ENCODE measurements at places on chromosomes 11 and 22.

DNA sequence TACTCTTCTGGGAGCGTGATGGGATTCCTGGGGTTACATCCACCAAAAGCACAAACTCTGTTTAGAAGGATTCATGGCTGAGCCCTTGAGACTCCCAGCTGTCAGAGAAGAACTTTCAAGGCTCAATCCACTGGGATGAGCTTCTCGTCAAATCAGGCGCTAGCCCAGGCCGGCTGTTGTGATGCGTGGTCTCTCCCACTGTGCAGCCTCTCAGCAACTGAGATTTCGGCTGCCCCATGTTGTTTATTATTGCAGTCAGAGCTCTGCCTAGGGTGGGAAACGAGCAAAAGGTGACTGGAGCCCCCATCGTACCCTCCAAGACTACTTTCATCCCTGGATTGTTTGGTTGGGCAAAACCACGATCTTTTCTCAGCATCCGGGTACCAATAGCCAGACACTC, 251.6 kb downstream of the ETS1 start:
- no peak for DNase-seq
- peaks cover 6% of the 10 kb centered on the region for H3K4me1 ChIP-seq
- no peak overlapping the region for H3K4me3 ChIP-seq
- no peaks in the 10 kb centered on the region for H3K27me3 ChIP-seq
- no peak overlapping the region for H3K27ac ChIP-seq

- no peak overlapping the region for H3K4me3 ChIP-seq
- no peak for DNase-seq
- H3K27ac ChIP-seq = no peak overlapping the region
- H3K27me3 ChIP-seq = 0 out of 2 replicates have a peak, but pooled peaks cover 8% of the 10 kb centered on the region
These were observed 145.9 kb downstream of the CEP164 start for GRCh38 chr11:117473481-117474091.

DNA sequence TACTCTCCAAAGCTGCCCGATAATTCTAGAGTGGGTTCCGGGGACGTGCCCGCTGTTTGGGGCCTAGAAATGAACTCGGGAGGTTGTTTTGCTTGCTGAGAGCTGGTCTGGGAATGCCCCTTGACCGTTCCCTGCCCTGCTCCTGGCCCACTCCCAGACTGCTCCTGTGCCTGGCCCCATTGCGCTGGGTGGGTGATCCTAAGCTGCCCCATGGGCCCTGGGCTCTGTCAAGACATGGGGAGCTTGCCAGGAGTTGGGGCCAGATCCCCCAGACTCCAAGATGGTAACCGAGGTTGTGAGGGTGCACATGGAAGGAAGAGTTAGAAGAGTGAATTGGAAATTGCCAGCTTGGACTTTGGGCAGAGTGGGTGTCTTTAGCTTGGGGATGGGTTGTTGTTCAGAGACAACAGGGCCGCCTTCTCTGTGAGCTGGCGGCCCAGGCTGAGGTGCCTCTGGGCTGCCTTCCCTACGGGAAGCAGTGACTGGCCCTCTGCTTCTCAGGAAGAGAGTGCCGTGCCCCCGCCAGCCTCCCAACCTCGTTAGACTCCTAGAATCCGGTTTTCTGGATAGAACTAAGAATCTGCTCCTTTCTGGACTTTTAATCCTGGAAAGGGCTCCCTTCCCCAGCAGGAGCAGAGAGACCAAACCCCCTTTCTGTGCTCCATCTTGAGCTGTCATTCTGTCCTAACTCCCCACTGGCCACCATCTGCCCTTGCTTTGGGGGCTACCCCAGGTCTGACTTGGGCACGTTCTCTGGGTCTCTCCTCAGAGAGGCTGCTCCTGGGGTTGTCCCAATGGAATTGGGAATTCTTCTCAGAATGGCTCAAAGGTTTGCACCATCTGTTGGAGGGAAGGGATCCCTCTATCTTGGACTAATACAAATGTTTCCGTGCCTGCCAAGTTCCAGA, 1.8 kb downstream of the ST3GAL4 start:
- peaks cover 47% of the 10 kb centered on the region for H3K4me1 ChIP-seq
- no peak overlapping the region for H3K27ac ChIP-seq
- no peaks in the 10 kb centered on the region for H3K27me3 ChIP-seq
- H3K36me3 ChIP-seq = peaks cover 5% of the 10 kb centered on the region

DNA sequence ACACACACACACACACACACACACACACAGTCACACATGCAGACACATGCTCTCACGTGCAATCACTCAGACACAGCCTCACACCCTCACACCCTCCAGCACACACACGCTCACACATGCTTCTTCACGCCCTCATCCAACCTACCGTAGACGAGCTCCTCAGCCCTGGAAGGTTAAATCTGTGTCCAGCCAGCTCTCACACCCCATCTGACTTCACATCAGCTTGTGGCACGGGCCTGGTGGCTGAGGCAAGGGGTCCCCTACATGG, 1.3 kb upstream of the SCUBE1 start:
- DNase-seq = no peak
- H3K4me1 ChIP-seq = peaks cover 6% of the 10 kb centered on the region
- no peak overlapping the region for H3K4me3 ChIP-seq
- H3K36me3 ChIP-seq = no peaks in the 10 kb centered on the region
- no peaks in the 10 kb centered on the region for H3K27me3 ChIP-seq

- H3K4me1 ChIP-seq = no peaks in the 10 kb centered on the region
- no peak overlapping the region for H3K27ac ChIP-seq
- H3K36me3 ChIP-seq = peaks cover 39% of the 10 kb centered on the region
- no peak for DNase-seq
- H3K4me3 ChIP-seq = no peak overlapping the region
These were observed 35.4 kb upstream of the PDE2A start for GRCh38 chr11:72709478-72710238.

DNA sequence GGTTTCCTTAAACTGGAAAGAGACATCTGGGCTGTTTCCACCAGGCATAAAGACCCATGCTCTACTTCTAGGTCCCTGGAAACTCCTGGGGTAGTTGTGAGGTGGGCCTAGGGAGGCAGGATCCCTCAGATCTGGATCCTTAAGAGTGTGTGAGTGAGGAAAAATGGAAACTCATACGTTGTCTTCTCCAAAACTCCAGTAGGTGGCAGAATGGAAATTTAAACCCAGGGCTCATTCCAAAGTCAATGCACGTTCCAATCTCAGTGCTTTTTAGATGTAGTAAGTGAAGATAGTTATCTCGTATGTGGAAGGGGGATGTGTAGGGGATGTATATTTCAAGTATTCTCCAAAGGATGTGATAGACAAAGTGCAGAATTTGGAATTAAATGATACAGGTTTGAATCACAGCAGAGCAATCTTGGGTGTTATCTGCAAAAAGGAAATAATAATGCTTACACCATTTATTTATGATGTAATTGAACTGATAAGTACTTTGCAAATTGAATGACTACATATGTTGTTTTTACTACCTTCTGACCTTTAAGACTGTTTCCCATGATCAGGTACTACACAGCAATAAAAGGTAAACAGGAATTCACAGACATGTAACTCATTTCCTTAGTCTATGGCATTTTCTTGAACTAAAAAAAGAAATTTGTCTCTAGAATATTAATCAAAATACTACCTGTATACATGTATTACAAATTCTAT, 13.1 kb upstream of the MMP1 start:
- no peak overlapping the region for H3K27ac ChIP-seq
- no peaks in the 10 kb centered on the region for H3K36me3 ChIP-seq
- H3K4me3 ChIP-seq = peak overlapping the region; percentile 15
- H3K4me1 ChIP-seq = peaks cover 2% of the 10 kb centered on the region
- peak; percentile 10 for DNase-seq
- H3K27me3 ChIP-seq = no peaks in the 10 kb centered on the region

DNA sequence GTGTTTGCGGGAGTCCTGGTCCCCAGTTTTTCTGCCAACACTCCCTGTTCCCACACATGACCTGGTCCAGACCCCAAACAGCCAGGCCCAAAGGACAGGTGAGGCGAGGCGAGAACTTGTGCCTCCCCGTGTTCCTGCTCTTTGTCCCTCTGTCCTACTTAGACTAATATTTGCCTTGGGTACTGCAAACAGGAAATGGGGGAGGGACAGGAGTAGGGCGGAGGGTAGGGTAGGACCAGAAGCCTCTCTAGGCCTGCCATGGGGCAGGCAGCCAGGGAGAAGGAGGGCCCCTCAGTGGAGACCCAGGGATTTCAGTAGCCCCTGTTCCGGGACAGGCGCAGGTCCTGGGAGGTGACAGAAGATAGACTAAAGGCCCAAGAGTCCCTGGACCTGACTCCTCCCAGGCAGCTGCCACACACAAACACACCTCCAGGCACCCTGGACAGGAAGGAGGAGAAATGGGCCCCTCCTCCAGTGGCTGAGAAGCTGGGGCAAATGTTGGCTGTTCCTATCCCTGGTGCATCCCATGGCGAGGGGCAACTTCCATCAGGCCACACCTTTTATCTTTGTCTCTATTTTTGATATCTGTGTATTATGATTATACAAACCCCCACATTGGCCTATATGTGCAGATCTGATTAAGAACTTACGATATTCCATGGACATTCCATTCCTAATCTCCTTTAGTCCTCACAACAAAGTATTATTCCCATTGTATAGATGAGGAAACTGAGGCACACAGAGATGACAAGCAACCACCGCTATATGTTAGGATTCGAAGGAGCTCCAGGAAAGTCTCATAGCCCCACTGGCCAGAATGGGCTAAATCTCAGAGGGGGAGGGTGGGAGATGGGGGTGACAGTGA, 626 bp upstream of the F2 start:
- H3K4me3 ChIP-seq = no peak overlapping the region
- H3K4me1 ChIP-seq = no peaks in the 10 kb centered on the region
- no peaks in the 10 kb centered on the region for H3K36me3 ChIP-seq

- H3K27ac ChIP-seq = no peak overlapping the region
- no peak for DNase-seq
- H3K4me1 ChIP-seq = no peaks in the 10 kb centered on the region
- no peak overlapping the region for H3K4me3 ChIP-seq
- no peaks in the 10 kb centered on the region for H3K27me3 ChIP-seq
These were observed 817.8 kb upstream of the LUZP2 start for GRCh38 chr11:23679041-23679440.

DNA sequence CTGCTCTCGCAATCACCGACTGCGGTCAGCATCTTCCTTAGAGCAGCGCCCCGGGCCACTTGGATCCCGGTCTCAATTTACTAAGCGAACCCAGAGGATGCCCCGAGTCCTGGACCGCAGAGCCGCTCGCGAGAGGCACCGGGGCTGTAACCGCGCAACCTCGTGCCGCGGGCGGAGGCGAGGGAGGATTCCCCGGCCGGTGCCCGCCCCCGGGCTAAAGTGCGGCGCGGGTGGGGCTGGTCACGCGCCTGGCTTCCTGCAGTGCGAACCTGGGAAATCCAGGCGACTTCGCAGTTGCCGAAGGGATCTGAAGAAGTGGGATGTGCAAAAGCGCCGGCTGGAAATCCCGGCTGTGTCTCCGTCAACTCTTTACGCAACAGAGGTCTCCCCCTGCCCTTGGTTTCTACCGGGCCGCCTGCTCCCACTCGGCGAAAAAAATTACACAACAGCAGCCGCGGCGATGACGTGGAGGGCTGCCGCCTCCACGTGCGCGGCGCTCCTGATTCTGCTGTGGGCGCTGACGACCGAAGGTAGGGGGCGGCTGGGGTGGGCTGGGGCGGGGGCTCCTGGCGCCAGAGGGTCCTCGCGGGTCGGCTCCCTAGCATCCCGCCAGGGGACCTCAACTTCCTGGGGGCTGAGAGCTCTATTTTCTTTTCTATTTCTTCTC, at the start of gene NCR3LG1:
NCR3LG1 (plus strand) TSS at position 291 of the 667 bp plus-strand sequence; CDS start at position 461, 170 bp downstream.
- H3K4me1 ChIP-seq = peaks cover 5% of the 10 kb centered on the region
- peak within 1 kb of the TSS; percentile 77 for H3K4me3 ChIP-seq
- peak; percentile 73 for DNase-seq
- H3K27ac ChIP-seq = no peak within 1 kb of the TSS
- H3K36me3 ChIP-seq = no peaks in the 10 kb centered on the region
- H3K27me3 ChIP-seq = no peaks in the 10 kb centered on the region

DNA sequence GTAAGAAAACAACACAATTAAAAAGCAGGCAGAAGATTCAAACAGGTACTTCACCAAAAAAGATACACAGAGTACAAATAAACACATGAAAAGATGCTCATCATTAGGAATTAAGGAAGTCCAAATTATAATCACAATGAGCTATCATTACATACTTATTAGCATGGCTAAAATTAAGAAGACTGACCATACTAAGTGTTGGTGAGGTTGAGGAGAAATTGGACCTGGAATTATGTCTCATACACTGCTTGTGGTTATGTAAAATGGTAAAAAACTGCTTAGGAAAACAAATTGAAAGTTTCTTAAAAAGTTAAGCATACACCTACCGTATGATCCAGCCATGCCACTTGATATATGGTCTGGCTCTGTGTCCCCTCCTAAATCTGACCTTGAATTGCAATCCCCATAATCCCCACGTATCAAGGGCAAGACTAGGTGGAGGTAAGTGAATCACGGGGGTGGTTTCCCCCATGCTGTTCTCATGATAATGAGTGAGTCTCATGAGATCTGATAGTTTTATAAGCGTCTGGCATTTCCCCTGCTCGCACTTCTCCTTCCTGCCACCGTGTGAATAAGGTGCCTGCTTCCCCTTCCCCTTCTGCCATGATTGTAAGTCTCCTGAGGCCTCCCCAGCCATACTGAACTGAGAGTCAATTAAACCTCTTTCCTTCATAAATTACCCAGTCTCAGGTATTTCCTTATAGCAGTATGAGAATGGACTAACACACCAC, 4.8 kb downstream of the SAAL1 start:
- DNase-seq = no peak
- peaks cover 33% of the 10 kb centered on the region for H3K36me3 ChIP-seq
- H3K4me3 ChIP-seq = no peak overlapping the region
- H3K27me3 ChIP-seq = no peaks in the 10 kb centered on the region
